NCI-H1048 (cell line): ENCODE measurements at places on chromosomes 4 and X.

DNA sequence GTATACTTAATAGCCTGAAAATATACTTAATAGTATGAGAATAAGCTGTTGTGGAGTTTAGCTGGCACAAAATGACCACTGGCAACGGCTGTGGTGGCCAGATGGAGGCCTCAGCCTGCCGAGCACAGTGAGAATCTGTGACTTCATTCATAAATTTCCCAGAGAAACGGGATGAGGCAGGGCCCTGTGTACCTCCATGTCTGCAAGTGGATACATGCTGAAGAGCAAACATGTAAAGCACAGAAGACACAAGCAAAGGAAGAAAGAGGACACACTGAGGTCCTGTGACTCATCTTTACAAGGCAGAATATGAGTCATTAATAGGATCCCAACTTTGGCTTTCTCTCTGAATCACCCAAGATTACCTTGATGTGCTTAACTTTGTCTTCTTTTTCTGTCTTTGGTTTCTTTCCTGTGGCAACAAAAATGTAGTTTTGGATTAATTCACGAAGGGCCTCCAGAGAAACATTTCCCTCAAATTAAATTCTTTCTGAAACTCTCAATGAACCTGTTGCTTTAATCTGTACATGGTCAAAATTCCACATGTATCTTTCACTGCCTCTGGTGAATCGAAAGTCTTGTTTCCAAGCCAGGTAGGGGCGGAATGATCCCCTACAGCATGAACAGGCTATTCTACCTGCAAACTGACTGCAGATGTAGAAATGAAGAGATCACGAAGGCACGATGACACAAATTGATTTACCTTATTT is 56.4 kb downstream of the IRF2 start:
- DNase-seq, result no peak

GRCh38 chr4:20193141-20193936 is 58.4 kb upstream of the SLIT2 start:
- DNase-seq, result no peak

DNA sequence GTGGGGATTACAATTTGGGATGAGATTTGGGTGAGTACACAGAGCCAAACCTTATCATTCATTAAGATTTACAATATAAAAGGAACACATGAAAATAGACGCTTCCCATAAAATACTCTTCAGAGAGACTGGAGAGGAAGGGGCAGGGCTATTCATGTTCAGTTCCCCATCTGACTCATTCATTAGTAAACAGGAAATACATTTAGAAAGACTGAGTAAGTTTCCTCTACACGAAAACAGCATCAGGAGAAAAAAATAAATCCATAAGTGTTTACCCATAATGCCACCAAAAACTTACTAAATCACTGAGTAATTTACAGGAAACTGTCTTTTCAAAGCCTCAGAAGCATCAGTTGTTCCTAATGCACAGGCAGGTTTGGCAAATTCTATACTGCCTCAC is 255.4 kb upstream of the CXorf51A start:
- DNase-seq, result no peak

- DNase-seq, result no peak
Measured at GRCh38 chr4:37797374-37797773, 29.1 kb upstream of the PGM2 start.
